Central memory CD8-positive, alpha-beta T cell (primary cell): ENCODE measurements at places on chromosomes 11 and 22.

DNA sequence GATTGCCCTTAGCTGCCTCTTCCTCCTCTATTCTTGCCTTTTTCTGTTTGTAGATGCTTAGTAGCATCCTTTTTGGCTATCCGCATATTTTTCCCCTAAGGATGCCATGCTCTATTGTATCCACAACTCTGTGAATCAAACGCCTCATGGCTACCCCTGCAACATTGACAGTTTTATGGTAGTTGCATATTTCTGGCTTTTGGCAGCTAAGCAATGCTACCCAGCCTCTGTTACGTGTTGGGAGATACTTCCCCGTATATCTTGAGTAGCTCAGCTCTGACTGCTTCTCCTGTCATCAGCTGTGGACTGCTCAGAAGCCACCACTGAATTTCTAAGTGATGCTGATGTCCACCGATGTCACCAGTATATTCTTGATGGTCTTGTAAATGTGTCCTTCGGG lies 15.1 kb upstream of the SLC3A2 start:
- no peaks in the 10 kb centered on the region for H3K27me3 ChIP-seq
- peaks cover 7% of the 10 kb centered on the region for H3K4me1 ChIP-seq
- DNase-seq = no peak
- peaks cover under 1% of the 10 kb centered on the region for H3K36me3 ChIP-seq
- no peak overlapping the region for H3K4me3 ChIP-seq

DNA sequence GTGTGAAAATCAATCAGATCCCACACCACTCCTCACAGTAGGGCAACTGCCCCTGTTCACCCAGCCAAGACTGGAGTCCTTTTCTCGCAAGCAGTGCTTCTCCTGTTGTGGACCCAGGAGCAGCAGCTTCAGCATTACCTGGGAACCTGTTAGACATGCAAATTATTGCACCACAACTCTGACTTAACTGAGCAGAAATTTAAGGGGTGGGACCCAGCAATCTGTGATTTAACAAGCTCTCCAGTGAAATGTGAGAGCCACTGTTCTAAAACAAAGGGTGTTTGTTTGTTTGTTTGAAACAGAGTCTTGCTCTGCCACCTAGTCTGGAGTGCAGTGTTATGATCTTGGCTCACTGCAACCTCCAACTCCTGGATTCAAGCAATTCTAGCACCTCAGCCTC lies 591.4 kb downstream of the SOX6 start:
- H3K27me3 ChIP-seq = no peaks in the 10 kb centered on the region
- no peaks in the 10 kb centered on the region for H3K4me1 ChIP-seq
- no peak for DNase-seq
- no peak overlapping the region for H3K27ac ChIP-seq
- H3K36me3 ChIP-seq = no peaks in the 10 kb centered on the region
- no peak overlapping the region for H3K4me3 ChIP-seq

- H3K4me1 ChIP-seq = no peaks in the 10 kb centered on the region
- H3K27me3 ChIP-seq = peaks cover 69% of the 10 kb centered on the region
- no peak overlapping the region for H3K4me3 ChIP-seq
- no peak for DNase-seq
- H3K36me3 ChIP-seq = no peaks in the 10 kb centered on the region
Observed at GRCh38 chr22:17472932-17473331, 90.4 kb upstream of the SLC25A18 start.

DNA sequence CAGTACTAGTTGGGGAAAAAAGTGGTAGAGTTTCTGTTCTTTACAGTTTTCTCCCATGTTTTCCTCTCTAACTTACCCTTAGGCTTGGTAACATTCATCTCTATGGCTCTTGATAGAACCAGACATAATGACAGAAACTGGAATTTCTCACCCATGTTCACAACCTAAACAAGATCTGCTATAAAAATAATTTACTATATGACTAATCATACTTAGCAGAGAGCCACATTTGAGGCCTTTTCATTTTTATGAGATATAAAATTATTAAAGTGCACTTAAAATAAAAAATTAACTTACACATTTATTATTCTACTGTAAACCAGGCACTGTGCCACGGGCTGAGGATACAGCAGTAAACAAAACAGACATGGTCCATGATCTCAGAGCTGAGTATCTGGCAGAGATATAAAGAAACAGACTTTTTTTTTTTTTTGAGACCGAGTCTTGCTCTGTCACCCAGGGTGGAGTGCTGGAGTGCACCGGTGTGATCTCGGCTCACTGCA lies 98.1 kb downstream of the GAB2 start:
- H3K27ac ChIP-seq = no peak overlapping the region
- no peak for DNase-seq
- H3K4me1 ChIP-seq = no peaks in the 10 kb centered on the region
- H3K27me3 ChIP-seq = peaks cover 7% of the 10 kb centered on the region
- no peak overlapping the region for H3K4me3 ChIP-seq

- no peak overlapping the region for H3K4me3 ChIP-seq
- no peak for DNase-seq
- no peaks in the 10 kb centered on the region for H3K36me3 ChIP-seq
- H3K27ac ChIP-seq = no peak overlapping the region
- H3K27me3 ChIP-seq = no peaks in the 10 kb centered on the region
Observed at GRCh38 chr11:84922212-84922805, 704.8 kb downstream of the DLG2 start.

DNA sequence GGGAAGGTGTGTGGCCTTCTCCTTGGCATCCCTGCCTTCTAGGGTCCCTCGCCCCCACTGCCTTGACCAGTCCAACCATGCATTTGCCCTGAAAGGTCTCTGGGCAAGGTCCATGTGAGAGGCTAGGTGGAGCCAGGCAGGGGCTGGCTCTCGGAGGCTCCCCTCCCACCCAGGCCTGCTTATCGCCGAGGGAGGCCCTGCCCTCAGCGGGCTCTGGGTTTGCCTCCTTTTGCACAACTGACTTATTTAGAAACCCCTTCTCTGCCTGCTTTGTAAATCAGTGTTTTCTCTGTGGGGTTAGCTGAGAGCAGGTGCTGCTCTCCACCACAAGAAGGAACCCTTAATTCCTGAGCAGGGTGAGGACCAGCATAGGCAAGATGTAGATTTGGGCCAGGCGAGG lies 47.7 kb downstream of the CD82 start:
- peaks cover 16% of the 10 kb centered on the region for H3K36me3 ChIP-seq
- DNase-seq = no peak
- H3K4me1 ChIP-seq = peaks cover 76% of the 10 kb centered on the region
- peak overlapping the region; percentile 99 for H3K27ac ChIP-seq
- no peaks in the 10 kb centered on the region for H3K27me3 ChIP-seq

- H3K27me3 ChIP-seq = no peaks in the 10 kb centered on the region
- no peak overlapping the region for H3K4me3 ChIP-seq
- peaks cover 8% of the 10 kb centered on the region for H3K36me3 ChIP-seq
- DNase-seq = no peak
- H3K4me1 ChIP-seq = no peaks in the 10 kb centered on the region
- no peak overlapping the region for H3K27ac ChIP-seq
Observed at GRCh38 chr11:9803685-9804418, 140.0 kb downstream of the SWAP70 start.
